Left lung (tissue), 14 donors: ENCODE measurements at places on chromosomes 16 and 17.

DNA sequence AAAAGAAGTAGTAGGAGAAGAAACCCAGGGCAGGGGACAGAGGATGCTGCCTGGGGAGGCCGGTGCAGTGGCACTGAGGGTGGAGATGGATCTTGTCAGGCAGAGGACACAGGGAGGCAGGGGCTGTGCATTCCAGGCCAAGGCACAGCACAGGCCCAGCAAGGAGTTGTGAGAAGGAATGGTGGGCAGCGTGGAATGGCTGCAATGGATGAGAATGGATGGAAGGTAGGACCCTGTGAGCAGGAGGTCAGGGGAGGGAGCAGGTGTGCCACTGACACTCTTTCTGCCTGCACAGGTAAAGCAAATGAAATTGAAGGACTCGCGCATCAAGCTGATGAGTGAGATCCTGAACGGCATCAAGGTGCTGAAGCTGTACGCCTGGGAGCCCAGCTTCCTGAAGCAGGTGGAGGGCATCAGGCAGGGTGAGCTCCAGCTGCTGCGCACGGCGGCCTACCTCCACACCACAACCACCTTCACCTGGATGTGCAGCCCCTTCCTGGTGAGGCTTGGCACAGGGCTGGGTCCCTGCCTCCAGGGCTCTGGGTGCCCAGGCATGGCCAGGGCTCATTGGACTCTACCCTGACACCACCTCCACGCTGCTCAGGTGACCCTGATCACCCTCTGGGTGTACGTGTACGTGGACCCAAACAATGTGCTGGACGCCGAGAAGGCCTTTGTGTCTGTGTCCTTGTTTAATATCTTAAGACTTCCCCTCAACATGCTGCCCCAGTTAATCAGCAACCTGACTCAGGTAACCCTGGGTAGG, 32.8 kb downstream of the ABCC3 start:
- DNase-seq, result no peak
- no peak overlapping the region for H3K27ac ChIP-seq
- H3K4me3 ChIP-seq, result no peak overlapping the region
- H3K4me1 ChIP-seq, result peaks cover 18% of the 10 kb centered on the region
- H3K36me3 ChIP-seq, result no peaks in the 10 kb centered on the region

DNA sequence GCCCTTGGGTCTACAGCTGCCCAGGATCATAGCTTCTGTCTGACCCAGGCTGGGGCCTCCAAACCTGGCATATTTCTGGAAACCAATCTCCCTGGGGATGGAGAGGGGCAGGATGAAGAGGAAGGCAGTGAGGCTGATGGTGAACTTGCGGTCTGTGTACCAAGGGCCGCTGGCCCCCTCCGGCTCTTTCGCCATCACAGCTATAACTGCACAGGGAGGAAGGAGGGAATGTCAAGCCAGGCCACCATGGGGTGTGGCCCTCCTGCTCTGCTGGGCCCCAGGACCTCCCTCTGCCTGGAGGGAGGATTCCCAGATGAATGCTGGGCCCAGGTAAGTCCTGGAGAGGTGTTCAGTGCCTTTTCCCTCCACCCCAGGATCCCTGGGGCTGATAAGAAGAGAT, 6.3 kb downstream of the SLC38A7 start:
- H3K36me3 ChIP-seq, result peaks cover 70% of the 10 kb centered on the region
- H3K27me3 ChIP-seq, result no peaks in the 10 kb centered on the region
- no peak overlapping the region for H3K4me3 ChIP-seq
- H3K27ac ChIP-seq, result no peak overlapping the region
- no peaks in the 10 kb centered on the region for H3K4me1 ChIP-seq

DNA sequence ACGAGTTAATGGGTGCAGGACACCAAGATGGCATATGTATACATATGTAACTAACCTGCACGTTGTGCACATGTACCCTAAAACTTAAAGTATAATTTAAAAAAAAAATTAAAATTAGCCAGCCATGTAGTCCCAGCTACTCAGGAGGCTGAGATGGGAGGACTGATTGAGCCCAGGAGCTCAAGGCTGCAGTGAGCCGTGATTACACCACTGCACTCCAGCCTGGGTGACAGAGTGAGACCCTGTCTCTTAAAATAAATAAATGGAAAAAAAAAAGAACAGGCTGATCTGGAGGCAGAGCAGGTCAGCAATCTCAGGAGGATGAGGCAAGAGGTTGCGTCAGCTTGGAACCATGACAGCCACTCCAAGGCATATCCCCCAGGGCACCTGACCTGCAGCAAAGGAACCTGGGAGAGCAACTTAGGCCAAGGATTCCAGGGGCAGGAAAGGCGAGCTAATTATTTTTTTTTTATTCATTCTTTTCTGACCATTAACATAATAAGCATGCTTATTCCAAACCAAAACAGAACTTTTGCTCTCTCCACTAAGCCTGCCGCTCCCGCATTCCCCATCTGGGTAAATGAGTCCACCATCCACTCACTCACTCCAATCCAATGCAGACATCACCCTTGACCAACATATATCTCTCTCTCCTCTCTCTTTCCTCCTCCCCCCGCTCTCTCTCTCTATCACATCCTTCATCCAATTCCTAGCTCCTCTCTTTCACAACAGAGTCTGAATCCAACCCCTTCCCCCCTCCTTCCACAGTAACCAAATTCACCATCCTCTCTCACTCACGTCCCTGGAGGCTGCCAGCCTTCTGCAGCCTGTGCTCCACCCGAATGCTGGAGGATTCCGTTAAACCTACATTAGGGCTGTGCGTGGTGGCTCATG, 47.7 kb downstream of the TK2 start:
- H3K27ac ChIP-seq, result no peak overlapping the region
- no peaks in the 10 kb centered on the region for H3K36me3 ChIP-seq
- H3K27me3 ChIP-seq, result no peaks in the 10 kb centered on the region
- peaks cover 10% of the 10 kb centered on the region for H3K4me1 ChIP-seq
- H3K4me3 ChIP-seq, result no peak overlapping the region

- no peak overlapping the region for H3K4me3 ChIP-seq
- no peak for DNase-seq
- H3K27me3 ChIP-seq, result no peaks in the 10 kb centered on the region
- H3K4me1 ChIP-seq, result no peaks in the 10 kb centered on the region
Observed at GRCh38 chr16:88830783-88831182, 19.1 kb upstream of the APRT start.

DNA sequence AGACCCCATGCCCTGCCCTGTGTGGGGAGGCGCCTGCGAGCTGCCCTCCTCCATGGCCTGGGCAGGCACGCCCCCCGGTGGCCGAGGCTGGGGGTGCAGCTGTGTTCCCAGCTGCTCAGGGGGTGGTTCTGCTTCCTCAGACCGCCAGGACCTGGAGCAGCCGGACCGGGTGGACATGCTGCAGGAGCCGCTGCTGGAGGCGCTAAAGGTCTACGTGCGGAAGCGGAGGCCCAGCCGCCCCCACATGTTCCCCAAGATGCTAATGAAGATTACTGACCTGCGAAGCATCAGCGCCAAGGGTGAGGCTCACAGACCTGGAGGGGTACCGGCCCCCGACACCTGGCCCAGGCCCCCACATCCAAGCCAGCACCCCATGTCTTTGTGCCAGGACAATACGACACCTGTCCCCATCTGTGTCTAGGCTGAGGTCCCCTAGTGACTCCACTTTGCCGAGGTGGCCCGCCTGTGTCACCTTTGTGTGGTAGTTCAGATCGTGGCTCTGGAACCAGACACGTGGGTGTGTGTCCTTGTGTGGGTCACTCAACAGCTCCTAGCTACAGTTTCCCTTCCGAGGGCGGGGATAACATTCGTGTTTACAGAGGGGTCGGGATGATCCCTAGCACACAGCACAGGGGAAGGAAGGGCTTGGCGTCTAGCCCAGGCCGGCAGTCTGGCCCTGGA, 9.3 kb downstream of the GJD3 start:
- H3K4me1 ChIP-seq, result peaks cover 71% of the 10 kb centered on the region
- peaks cover 4% of the 10 kb centered on the region for H3K27me3 ChIP-seq
- H3K4me3 ChIP-seq, result no peak overlapping the region
- peak; percentile 76 for DNase-seq
- H3K36me3 ChIP-seq, result peaks cover 71% of the 10 kb centered on the region

- no peak overlapping the region for H3K4me3 ChIP-seq
- H3K27ac ChIP-seq, result no peak overlapping the region
- H3K4me1 ChIP-seq, result no peaks in the 10 kb centered on the region
- DNase-seq, result no peak
- H3K36me3 ChIP-seq, result no peaks in the 10 kb centered on the region
Observed at GRCh38 chr16:52070341-52071057, 476.4 kb downstream of the TOX3 start.

GRCh38 chr16:24534620-24535019, 4.7 kb upstream of the RBBP6 start:
- H3K4me3 ChIP-seq, result no peak overlapping the region
- no peaks in the 10 kb centered on the region for H3K27me3 ChIP-seq
- no peaks in the 10 kb centered on the region for H3K36me3 ChIP-seq
- no peak overlapping the region for H3K27ac ChIP-seq

- no peaks in the 10 kb centered on the region for H3K36me3 ChIP-seq
- H3K4me3 ChIP-seq, result peak within 1 kb of the TSS; percentile 55
- H3K4me1 ChIP-seq, result no peaks in the 10 kb centered on the region
- H3K27me3 ChIP-seq, result peaks cover 12% of the 10 kb centered on the region
Observed at GRCh38 chr17:7716901-7717755, at the start of gene DNAH2. DNAH2 (plus strand) TSS chr17:7717744; CDS start chr17:7719735, 1,991 bp downstream.

DNA sequence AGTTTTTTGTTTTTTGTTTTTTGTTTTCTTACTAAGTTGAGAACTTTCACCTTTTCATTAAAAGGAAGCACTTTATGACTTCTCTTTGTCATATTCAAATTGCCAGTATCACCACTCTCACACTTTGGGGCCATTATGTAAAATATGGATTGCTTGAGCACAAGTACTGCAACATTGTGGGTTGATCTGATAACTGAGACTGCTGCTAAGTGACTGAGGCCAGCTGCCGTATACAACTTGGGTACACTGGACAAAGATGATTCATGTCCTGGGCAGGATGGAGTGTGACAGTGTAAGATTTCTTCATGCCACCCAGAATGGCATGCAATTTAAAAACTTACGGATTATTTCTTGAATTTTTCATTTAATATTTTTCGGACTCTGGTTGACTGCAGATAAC, 7.8 kb downstream of the TTC19 start:
- no peak overlapping the region for H3K4me3 ChIP-seq
- peaks cover 3% of the 10 kb centered on the region for H3K36me3 ChIP-seq
- no peak for DNase-seq
- no peaks in the 10 kb centered on the region for H3K27me3 ChIP-seq

- H3K4me3 ChIP-seq, result peak overlapping the region; percentile 82
- no peaks in the 10 kb centered on the region for H3K36me3 ChIP-seq
- H3K4me1 ChIP-seq, result peaks cover 60% of the 10 kb centered on the region
- DNase-seq, result peak; percentile 45
- peak overlapping the region; percentile 59 for H3K27ac ChIP-seq
Observed at GRCh38 chr16:8962393-8963009, 1.2 kb downstream of the USP7 start.

- DNase-seq, result peak; percentile 16
- H3K27me3 ChIP-seq, result no peaks in the 10 kb centered on the region
- H3K36me3 ChIP-seq, result no peaks in the 10 kb centered on the region
- no peak overlapping the region for H3K4me3 ChIP-seq
Observed at GRCh38 chr17:50350733-50351132, 4.8 kb downstream of the XYLT2 start.

- peaks cover 25% of the 10 kb centered on the region for H3K4me1 ChIP-seq
- no peak for DNase-seq
- no peaks in the 10 kb centered on the region for H3K27me3 ChIP-seq
Observed at GRCh38 chr17:66494023-66494803, 191.8 kb downstream of the PRKCA start.

- no peaks in the 10 kb centered on the region for H3K27me3 ChIP-seq
- DNase-seq, result no peak
- no peaks in the 10 kb centered on the region for H3K36me3 ChIP-seq
- H3K4me3 ChIP-seq, result no peak overlapping the region
- H3K27ac ChIP-seq, result no peak overlapping the region
Observed at GRCh38 chr17:14553847-14554246, 253.0 kb downstream of the HS3ST3B1 start.

DNA sequence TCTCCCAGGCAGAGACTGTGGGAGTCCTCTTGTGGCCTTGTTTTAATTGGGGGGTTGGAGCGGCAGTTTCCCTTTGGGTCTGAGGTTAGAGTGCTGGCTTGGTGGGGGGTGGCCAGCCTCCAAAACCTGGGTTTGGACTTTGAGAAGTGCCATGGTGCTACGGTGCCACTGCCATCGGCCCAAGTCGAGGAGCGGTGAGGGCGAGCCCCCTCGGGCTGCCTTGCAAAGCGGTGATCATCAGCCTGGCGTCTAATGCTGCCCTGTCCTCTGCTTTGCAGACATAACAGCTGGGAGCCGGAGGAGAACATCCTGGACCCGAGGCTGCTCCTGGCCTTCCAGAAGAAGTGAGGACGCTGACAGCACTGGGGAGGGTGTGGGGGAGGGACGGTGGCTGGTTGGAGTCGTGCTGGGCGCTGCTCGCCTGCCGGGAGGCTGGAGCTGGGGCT, 1.2 kb downstream of the CBX2 start:
- peaks cover 29% of the 10 kb centered on the region for H3K4me1 ChIP-seq
- peaks cover 86% of the 10 kb centered on the region for H3K27me3 ChIP-seq
- no peaks in the 10 kb centered on the region for H3K36me3 ChIP-seq
- no peak overlapping the region for H3K27ac ChIP-seq
- DNase-seq, result no peak

GRCh38 chr16:19715566-19715965, 2.5 kb downstream of the KNOP1 start:
- H3K27ac ChIP-seq, result no peak overlapping the region
- no peaks in the 10 kb centered on the region for H3K27me3 ChIP-seq
- no peaks in the 10 kb centered on the region for H3K36me3 ChIP-seq
- H3K4me3 ChIP-seq, result no peak overlapping the region
- peaks cover 25% of the 10 kb centered on the region for H3K4me1 ChIP-seq

DNA sequence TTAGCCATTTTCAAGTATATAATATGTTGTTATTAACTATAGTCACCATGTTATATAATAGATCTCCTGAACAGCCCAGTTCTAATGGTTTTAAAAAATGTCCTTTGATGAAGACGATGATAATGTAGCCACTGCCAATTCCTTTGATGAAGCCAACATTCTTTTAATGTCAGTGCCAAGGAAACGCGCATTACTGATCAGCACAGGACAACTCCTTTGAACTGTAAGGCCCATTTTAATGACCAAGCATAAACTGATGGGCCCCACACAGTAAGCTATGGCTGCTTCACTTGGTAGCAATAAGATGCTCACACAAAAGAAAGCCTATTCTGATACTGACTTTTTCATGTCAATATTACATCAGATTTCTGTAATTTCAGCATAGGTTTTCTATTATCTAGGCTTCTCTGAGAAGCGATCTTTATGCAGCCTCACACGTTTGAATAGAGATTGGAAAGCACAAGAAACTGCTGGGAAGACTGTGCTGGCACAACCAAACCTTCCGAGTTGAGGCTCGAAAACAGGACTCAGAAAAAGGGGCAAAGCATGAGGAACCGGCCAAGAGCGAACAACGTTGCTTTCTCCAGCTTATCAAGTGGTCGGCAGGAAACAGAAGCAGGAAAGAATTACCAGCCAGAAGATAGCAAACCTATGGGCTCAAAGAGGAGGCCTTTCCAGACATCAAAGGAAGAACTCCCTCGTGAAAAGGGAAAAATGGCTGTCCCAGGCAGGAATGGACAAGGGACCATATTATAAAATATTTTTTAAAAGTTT, 19.4 kb downstream of the ERN1 start:
- no peaks in the 10 kb centered on the region for H3K36me3 ChIP-seq
- no peak overlapping the region for H3K27ac ChIP-seq
- H3K4me1 ChIP-seq, result no peaks in the 10 kb centered on the region
- no peak overlapping the region for H3K4me3 ChIP-seq

GRCh38 chr17:36613155-36613554, 11.8 kb downstream of the MRM1 start:
- no peaks in the 10 kb centered on the region for H3K36me3 ChIP-seq
- H3K27ac ChIP-seq, result no peak overlapping the region
- H3K4me3 ChIP-seq, result no peak overlapping the region
- no peak for DNase-seq
- H3K4me1 ChIP-seq, result no peaks in the 10 kb centered on the region
- peaks cover 52% of the 10 kb centered on the region for H3K27me3 ChIP-seq
